ENCODE measurements at places on chromosomes 13 and 19.

GRCh38 chr13:20370815-20371421 lies 138.8 kb upstream of the GJB6 start:
- no peak for DNase-seq

- DNase-seq: no peak
Observed at GRCh38 chr19:21127001-21127400, 14.8 kb upstream of the ZNF431 start.

DNA sequence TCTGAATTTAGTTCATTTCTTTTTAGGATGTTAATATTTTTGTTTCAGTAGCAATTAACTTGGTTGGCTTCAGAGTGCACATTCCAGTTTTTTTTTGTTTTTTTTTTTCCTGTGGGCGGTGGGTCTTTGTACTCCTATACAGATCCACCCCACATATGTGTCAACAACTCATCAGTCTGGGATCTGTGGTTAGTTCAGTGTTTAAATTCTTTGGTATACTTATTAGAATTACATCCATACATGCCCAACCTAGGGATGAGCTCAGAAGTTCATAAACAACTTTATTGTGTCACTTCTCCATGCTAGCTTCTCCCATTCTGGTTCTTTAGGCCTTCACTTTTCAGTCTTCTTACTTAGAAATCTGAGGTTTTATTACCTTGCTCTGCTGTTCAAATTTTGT lies 50.9 kb downstream of the PCCA start:
- no peak for DNase-seq

- no peak for DNase-seq
Observed at GRCh38 chr13:40351537-40352379, 314.7 kb downstream of the FOXO1 start.

DNA sequence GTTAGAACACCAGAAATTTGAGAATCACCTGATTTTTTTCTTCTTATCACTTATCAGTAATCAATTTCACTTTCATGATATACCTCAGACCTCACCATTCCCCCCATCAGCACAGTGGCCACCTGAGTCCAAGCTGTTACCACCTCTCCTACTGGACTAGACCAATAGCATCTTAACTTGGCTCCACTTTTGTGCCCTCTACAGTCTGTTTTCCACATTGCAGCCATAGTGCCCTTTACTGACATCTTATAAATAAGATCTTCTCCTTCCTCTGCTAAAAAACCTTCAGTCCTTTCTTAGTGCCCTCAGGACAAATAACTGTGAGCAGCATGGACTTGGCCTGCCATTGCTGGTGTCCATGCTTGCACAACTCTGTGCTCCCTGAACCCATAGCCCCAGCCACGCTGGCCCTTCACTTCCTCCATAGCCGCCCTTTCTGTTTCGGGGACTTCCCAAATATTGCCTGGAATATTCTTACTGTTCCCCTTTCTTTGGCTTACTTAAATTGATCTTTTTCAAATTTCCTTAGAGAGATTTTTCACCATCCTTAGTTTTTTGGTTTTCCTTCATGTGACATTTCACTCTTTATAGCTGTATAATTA lies 380.8 kb downstream of the LMO7 start:
- peak; percentile 30 for DNase-seq

GRCh38 chr13:73754241-73754640 lies 380.0 kb downstream of the KLF12 start:
- no peak for DNase-seq

DNA sequence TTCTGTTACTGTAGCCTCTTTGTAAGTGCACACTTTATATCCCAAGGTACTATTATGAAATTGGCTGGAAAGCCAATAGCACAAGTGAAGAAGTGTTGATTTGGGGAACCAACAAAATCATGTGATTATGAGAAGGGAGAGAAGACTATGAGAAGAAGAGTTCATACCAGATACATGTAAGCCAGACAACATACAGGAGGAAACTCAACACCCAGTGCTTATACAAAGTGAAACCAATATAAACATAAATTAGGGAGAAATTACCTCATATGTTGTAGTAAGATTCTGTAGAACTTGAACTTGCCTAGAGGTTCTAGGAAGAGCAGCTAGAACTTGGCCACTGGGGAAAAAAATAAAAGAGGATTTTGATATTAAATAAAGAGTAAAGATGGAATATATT lies 17.4 kb downstream of the CPB2 start:
- DNase-seq: no peak

GRCh38 chr13:33659894-33660293 lies 158.1 kb upstream of the RFC3 start:
- DNase-seq: no peak

DNA sequence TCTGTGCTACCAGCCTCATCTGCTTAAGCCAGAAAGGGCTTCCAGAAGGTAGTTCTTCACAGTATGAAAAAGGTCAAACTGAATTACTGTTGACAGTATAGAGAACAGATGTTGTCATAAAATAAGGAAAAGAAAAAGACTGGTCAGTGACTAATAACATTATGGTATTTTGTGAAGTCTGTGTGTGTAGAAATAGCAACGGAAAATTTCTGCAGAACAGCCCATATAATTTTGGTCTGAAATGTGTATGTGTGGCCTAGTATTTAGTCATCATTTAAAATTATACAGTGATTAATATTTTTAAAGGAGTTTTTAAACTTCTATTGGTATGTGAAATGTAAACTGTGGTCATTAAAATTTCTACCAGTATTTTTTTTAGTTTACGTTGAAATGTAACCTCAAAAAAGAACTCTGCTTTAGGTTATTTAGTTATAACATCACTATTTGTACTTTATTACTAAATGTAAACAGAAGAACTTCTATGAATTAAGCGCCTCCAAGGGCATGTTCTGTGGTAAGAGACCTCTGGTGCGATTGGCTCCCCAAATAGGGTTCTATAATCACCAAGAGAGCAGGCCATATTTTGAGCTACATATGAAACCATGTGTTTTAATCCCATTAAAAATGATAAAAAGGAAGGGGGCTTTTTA lies 3.3 kb upstream of the GPR183 start:
- DNase-seq: no peak

GRCh38 chr19:34145741-34146202 lies 26.5 kb upstream of the LSM14A start:
- peak; percentile 74 for DNase-seq

- peak; percentile 34 for DNase-seq
Observed at GRCh38 chr13:109669234-109669612, 117.2 kb downstream of the IRS2 start.

DNA sequence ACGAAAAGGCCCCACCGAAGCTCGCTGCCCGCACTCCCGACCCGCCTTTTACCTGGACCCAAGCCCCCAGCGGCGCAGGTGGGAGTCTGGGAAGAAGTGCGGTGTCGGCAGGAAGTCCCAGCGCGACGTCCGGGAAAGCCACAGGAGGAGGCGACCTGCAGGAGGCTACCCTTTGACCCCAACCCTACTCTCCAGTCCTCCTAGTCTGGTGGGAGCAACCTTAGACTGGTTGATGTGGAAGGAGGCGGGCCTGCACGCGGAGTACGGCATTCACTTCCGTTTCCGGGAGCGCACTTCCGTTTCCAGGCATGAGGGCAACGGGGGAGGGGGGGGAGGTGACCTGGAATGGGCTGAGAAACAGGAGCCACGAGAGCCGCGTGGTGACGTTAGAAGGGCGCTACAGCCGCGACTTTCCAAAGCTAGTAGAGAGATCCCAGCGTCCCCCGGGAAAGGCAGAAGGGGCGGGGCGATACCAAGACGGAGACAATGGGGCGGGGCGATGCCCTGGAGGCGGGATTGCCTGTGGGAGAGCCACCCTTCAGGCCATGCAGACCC lies 28.5 kb downstream of the ZNF266 start:
- DNase-seq: no peak

- peak; percentile 33 for DNase-seq
Observed at GRCh38 chr13:86446311-86446710, 647.1 kb upstream of the SLITRK6 start.

- no peak for DNase-seq
Observed at GRCh38 chr13:78161266-78161665, 242.6 kb upstream of the EDNRB start.

GRCh38 chr13:91154558-91155353 lies 192.7 kb upstream of the MIR17HG start:
- no peak for DNase-seq
